A549 (cell line): ENCODE measurements at places on chromosomes 7 and 10. TPM values are rescaled to one million over a fixed set of nuclear protein-coding genes. Genes with fewer than 3 reads are reported as not detected.

- DNase-seq = no peak
These were observed 116.7 kb downstream of the SGMS1 start for GRCh38 chr10:50506861-50507573.

DNA sequence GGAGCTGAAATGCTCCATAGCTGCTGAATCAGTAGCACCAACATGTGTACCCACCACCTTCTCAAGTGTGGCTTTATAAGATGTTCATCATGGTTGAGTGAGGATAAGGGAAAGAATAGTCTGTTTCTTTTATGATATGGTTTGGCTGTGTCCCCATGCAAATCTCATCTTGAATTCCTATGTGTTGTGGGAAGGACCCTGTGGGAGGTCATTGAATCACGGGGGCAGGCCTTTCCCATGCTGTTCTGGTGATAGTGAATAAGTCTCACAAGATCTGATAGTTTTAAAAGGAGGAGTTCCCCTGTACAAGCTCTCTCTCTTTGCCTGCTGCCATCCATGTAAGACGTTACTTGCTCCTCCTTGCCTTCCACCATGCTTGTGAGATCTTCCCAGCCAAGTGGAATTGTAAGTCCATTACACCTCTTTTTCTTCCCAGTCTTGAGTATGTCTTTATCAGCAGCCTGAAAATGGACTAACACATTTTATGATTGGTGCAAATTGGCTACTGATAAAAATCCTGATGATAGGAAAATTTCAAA is 799.9 kb downstream of the TNS3 start:
- DNase-seq = no peak

- peak; percentile 50 for DNase-seq
These were observed 447.8 kb upstream of the C7orf33 start for GRCh38 chr7:148142660-148143248.

GRCh38 chr7:36682102-36682501 is 42.2 kb downstream of the AOAH start:
- no peak for DNase-seq

GRCh38 chr7:132345030-132345429 is 231.2 kb downstream of the PLXNA4 start:
- DNase-seq = no peak

DNA sequence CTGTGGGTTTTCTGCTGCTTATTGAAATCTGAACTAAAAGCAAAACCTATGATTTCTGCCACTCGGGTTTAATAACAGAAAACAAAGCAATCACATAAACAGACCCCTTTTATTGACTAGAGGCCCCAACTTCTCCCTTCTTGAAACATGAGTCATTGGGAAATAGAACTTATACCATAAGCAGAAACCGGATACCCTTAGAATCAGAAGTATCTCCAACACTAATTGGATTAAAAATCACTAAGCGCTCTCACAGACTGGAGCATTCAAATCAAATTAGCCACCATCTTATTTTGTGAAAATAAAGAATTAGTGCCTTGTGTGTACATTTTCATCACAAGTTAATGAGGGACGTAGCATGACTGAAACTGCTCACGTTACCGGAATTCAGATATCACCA is 206.9 kb downstream of the WDR11 start:
- no peak for DNase-seq

GRCh38 chr10:49689882-49690510 is 10.5 kb downstream of the C10orf53 start:
- DNase-seq = no peak

DNA sequence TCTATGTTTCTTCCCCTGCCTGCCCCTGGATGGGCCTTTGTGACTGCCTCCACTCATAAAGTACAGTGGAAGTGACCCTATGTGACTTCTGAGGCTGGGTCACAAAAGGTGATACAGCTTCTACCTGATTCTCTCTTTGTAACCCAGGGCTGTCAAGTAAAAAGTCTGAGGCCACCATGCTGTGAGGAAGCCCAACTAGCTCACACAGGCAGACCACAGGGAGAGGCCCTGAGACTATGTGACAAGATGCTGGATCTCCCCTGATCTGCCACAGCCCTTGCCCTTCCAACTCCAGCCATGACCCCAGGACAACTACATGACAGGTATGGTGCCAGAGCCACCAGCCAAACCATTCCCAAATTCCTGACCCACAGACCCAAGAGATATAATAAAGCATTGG is 45.8 kb downstream of the DRGX start:
- DNase-seq = no peak

GRCh38 chr7:157973971-157974677 is 613.5 kb downstream of the PTPRN2 start:
- no peak for DNase-seq

DNA sequence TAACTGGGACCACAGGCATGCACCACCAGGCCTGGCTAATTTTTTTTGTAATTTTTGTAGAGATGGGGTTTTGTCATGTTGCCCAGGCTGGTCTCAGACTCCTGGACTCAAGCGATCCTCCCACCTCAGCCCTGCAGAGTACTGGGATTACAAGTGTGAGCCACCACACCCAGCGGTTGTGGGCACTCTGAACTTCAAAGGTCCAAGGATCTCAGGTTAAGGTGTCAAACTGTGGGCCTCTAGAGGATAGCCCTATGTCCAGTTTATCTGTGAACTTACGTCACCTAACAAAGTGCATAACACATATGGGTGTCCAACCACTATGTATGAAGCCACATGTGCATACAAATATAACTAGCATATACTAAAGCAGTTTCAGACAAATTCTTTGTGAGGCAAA is 3.2 kb upstream of the IL2RA start:
- DNase-seq = no peak

Gene FBXL15
- polyA plus RNA-seq = 8.7 to 10.4 TPM (median 9.4 TPM) in 3 replicates

Gene MGMT
- 4.3 to 5.6 TPM (median 5.2 TPM) in 3 replicates for polyA plus RNA-seq

Gene ANLN
- 70.9 to 84.4 TPM (median 72.9 TPM) in 3 replicates for polyA plus RNA-seq

Gene IGFBP1
- polyA plus RNA-seq = 2.7 to 4.4 TPM (median 4.2 TPM) in 3 replicates

Gene INPP5A
- polyA plus RNA-seq = 11.5 to 15.1 TPM (median 12.3 TPM) in 3 replicates

Gene FHIP2A
- polyA plus RNA-seq = 8.8 to 9.5 TPM (median 8.9 TPM) in 3 replicates

Gene CC2D2B
- 0.13 to 0.18 TPM (median 0.15 TPM) in 3 replicates for polyA plus RNA-seq
